ENCODE measurements at places on chromosomes 5 and 9.

- DNase-seq: no peak
These were observed 917.6 kb upstream of the DMAC1 start for GRCh38 chr9:8717146-8717545.

- no peak for DNase-seq
These were observed 14.8 kb upstream of the IQGAP2 start for GRCh38 chr5:76388236-76388635.

GRCh38 chr9:98310752-98311392 lies 55.4 kb upstream of the TBC1D2 start:
- DNase-seq: no peak

DNA sequence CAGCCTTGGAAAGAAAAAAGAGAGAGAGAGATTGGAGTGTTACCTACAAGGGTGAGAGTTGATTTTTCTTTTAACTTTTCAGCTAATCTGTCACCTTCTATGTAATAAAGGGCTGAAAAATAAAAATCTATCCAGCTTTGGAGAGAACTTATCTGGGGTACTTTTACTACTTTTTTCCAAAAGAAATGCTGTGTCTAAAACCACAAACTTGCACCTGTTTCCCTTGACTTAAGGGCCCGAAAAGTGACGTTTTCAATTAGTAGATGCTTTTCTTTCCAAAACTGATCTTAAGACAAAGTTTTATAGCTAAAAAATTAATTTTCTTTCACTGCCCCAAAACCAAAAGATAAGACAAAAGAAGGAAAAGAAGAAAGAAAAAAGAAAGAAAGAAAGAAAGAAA lies 48.8 kb downstream of the SMIM23 start:
- DNase-seq: no peak

DNA sequence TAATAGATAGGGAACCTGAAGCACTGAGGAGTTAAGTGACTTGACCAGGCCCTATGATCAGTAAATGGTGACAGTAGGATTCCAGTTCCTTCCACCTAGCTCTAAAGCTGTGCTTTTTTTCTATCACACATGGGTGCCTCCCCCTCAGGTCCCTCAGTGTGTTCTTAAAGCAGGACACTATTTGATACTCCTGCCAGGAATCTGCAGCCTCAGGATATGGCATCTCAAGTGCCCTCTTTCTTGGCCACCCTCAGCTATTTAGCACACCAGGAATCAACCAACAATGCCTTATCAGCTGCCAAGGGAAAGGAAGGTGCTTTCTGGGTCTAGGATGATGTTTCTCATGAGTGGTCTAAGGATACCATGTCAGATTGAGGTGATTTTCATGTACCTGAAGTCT lies 49.1 kb downstream of the MACROH2A1 start:
- no peak for DNase-seq

- DNase-seq: no peak
These were observed 119.6 kb upstream of the RETREG1 start for GRCh38 chr5:16736158-16736995.

DNA sequence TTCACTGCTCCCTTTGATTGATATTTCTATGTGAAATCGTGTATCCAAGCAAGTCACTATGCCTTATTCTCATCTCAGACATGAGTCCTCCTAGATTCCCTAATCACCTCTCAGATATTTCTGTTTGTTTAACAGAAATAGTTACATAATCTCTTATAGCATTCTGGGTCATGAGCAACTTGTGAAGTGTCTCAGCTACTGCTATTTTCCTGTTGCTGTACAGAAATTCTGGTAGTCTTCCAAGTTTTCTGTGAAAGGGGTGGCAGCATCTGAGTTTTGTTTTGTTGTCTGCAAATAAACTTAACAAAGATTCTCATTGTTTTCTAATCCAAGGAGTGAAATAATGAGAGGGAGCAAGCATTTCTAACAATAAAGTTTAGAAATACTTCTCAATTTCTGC lies 256.9 kb upstream of the ST8SIA4 start:
- no peak for DNase-seq

DNA sequence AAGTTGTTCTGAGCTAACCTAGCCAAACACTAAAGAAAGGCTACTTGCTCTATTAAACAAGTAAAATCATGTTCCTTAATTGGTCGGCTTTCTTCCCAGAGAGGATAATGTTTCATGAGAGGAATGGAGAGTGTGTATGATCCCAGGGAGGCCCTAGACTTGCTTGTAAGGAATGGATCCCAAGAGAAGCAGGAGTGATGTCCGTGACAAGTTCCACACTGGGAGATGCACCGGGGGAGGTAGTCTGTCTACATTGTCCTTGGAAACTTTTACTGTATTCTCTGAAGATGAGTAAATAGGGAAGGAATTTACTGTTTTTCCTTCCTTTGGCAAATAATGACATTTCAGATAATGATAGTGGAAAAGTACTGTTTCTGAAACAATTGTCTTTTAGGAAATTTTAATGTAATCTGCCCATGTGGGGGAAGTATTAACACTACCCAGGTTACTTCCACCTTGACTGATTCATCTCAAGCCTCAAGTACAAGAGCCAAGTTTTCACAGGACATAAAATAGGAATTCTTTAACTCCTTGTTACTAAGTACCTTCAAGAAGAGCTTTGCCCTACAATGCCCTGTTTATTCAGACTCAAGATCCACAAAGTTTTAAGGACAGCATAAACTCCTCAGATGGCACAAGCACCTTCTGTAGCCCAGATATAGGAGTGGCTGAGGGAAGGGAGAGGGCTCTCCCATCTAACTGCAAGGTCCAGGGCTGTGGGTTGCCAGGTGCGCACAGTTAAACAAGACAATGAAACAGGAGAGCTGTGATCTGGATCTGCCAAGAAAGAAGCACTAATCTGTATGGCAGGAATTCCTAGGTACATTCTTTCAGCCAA lies 152.1 kb downstream of the GNA14 start:
- no peak for DNase-seq

DNA sequence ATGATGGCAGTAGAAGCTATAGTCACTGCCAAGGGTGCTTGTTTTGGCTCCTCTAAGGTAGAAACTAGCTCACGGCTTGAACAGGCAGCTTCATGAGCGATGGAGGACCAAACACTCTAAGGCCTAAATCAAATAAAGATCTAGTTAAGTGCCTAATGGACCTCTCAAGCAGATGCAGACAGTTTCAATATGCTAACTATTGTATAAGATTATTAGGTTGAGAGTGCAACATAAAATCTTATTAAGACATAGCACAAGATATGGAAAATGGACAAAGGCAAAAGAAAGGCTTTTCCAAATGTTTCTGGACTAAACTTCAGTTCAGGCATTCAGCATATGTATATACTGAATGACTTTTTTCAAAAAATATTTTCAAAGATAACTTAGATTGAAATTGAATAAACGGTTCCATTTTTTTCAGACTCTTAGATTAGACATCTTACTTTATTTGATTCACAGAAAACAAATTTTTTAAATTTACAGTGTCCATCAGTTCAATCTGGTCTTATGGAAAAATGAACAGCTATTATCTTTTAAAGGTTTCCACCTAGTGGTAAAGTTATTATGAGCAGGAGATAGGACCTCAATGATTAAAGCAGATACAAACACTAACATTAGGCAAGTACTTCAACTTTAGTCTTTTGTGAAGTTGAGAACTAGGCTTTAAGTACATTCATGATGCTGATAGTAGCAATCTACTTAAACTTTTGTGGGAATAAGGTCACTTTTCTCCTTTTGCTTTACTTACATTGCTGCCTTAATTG lies 1167.7 kb downstream of the MAT2B start:
- DNase-seq: no peak

DNA sequence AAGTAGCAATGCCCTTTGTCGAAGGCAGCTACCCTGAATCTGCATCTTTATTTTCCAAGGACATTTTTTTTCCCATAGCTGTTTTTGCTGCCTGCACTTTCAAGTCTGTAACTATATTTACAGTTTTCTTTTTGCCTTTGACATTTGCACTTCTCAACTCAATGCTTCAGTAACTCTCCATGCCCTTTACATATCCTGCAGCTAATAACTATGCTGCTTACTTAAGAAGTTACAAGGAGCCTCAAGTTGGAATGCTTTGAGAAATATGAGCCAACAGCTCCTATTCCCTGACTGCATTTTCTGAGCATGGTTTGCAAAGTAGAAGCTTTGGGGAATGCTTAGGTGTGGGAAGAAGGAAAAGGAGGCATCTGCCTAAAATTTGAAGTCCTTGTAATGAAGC lies 194.8 kb upstream of the TRPC7 start:
- no peak for DNase-seq

GRCh38 chr5:41629897-41630296 lies 119.5 kb upstream of the PLCXD3 start:
- no peak for DNase-seq

DNA sequence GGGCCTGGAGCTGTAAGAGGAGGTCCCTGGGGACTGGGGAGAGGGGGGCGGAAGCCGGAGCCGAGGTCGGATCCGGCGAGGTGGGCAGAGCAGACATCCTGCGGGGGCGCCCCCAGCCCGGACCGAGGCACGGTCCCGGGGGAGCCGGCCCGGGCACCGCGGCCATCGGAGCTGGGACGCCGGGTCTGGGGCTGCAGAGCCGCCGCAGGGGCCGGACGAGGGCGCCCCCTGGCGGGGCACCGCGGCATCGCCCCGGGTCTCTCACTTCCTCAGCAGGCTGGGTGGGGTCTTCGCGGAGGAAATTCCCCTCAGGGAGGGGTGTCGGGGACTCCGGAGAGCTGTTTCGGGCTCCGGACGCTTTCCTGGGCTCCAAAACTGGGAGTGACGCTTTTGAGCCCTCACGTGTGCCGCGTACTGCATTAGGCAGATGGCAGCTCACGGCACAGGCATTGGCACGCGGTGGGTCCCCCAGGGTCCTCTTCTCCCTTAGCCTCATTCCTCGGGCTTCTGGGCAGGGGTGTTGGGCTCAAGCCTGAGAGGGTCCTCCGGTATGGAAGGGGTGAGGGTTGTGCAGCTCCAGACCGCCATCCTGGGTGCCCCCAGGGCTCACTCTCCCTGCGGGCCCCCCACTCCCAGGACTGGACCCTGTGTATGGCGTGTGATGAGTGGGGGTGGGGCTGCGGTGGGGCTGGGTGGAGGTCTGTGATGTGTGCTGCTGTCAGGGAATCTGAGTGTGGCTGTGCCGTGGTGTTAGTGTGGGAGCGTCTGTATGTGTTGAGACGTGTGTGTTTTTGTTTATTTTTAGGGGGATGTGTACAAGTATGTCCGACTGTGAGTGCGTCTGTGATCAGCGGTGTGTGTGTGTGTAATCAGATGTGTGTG lies 29.6 kb downstream of the LHX2 start:
- DNase-seq: peak; percentile 17

GRCh38 chr5:80926979-80927656 lies 33.0 kb upstream of the RASGRF2 start:
- no peak for DNase-seq

DNA sequence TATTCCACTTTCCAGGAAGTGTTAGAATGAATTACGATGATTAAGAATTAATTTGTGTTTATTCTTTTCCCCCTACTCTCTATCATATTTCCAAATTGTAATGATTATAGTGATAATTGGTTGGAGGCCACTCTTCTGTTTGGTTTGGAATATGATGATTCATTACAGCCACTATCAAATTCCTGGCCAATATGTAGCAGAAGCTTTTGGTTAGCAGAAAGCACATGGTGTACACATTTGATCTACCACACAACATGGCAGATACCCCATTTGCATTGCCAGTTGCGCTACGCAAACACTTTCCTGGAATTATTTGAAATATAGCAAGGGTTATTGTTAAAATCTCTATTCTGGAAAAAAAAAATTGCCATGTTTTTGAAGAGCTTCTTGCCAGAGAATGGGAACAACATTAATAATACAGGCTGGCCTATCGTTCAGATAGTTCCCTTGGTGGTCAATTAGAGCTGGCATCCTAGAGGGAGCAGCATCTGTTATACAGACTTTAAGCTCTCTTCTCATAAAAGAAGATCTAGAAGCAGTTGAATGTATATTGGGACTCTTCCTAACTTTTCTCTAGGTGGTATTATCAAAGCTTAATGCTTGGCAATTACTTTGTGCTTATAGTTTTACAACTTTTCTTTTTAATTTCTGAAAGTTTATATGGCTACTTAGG lies 455.0 kb upstream of the ACTBL2 start:
- no peak for DNase-seq

DNA sequence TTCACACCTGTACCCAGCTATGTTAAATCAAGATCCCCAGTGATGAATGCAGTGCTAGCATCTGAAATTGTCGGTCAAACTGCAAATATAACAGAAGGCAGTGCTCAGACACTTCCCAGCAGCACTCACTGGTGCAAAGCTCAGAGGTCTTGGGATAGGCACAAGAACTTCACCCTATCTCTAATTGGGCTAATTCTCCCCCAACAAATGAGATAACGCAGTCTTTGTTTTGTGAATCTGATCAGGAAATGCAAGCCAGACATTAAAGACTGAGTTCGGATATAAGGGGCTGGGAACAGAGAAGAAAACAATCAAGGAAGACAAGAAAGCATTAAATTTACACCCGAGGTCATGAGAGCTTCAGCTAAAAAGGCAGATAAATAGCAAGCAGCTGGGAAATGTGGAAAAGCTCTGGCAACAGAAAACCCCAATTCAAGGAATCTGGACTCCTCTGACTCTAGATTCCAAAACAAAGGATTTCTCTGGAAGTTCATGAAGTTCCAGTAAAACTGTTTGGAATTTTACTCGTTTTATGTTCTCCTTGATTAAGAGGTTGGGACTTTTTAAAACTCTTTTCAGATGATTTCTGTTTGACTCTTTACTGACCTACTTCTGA lies 65.1 kb downstream of the GNA14 start:
- DNase-seq: no peak

DNA sequence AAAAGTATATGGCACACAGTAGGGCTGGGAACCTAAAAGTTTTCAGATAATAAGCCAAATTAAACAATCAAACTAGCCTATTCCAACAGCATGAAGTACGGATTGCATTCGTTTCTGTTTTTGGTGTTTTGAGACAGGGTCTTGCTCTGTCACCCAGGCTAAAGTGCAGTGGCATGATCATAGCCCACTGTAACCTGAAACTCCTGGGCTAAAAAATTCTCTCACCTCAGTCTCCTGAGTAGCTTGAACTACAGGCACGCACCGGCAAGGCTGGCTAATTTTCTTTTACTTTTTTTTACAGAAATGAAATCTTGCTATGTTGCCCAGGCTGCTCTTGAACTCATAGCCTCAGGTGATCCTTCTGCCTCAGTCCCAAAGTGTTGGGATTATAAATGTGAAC lies 5.2 kb downstream of the RFX3 start:
- DNase-seq: no peak

- DNase-seq: no peak
These were observed 29.7 kb downstream of the SHB start for GRCh38 chr9:38039090-38039906.

DNA sequence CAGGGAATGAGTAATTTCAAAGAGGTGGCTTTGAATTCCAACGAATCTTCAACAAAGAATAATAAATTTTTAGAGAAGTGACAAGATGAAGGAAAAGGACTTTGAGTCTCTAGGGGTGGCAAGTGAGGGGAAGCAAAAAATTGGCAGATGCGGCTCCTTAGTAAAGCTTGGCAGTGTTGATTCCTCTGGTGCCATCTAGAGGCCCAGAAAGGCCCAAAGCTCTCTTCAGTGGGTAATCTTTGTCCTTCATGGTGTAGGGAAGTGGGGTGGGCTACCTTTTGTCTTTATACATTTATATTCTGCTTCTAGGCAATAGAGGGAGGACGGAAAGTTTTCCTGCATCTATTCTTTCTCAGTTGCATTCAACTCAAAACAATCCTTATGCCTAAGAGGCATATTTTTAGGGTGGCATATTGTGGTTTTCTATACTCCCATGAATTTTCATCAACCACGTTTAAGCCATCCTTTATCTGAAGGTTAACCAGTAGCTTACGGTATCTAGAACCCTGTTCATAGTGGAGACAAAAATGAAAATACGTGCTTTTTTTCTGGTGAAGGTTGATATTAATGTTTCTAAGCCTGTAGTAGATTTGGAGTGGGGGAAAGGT lies 17.5 kb upstream of the ROPN1L start:
- DNase-seq: peak; percentile 28

GRCh38 chr5:135367076-135367475 lies 32.0 kb downstream of the MACROH2A1 start:
- DNase-seq: no peak

GRCh38 chr5:135501965-135502364 lies 33.8 kb downstream of the NEUROG1 start:
- no peak for DNase-seq

All from naive thymus-derived CD8-positive, alpha-beta T cell (primary cell).